ENCODE measurements at places on chromosomes 4 and X.
A peak's percentile ranks its signal among the peaks of the same experiment; 100 is the strongest.

DNA sequence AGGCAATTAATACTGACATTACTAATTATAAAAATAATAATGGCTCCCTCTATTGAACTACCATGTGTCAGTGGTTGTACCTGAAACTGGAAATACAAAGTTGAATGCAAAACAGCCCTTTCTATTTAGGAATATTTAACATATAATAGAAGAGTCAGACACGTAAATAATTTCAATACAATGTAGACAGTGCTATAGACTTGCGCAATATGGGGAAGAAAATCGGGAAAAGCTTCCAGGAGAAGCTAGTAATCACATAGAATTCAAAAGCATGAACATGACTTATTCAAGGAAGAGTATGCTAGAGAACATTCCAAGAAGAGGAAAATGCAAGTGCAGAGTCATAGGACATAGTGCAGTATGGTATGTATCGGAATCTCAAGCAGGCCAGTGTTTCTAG is 408.9 kb upstream of the FTHL17 start:
- no peak for DNase-seq

DNA sequence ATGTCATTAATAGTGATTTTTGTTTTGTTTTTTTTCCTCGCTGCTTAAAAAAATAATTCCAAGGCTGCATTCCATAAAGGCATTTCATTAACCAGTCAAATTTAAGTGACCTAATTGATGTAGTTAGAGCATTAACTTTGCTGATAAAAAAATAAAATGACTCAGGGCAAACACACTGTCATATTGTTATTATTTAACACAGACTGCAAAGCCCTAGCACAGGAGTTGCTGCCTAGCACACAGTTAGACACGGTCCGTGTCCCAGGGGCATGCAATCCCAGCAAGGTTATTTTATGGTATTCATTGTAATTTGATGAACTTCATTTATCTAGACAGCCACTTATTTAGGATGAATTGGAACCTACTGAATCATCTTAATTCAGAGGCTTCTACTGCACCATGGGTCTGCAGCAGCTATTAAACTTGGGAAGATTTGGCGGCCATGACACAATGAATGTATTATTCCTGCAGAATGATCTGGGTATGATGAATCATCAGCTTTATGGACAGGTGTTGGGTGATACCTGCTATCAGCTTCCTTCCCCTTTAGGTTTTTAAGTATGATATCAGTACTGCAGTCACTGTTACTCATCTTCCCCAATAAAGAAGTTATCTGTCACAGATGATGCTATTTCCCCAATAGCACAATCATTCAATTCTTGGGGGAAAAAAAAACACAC is 182.7 kb downstream of the PPARGC1A start:
- no peak for DNase-seq

DNA sequence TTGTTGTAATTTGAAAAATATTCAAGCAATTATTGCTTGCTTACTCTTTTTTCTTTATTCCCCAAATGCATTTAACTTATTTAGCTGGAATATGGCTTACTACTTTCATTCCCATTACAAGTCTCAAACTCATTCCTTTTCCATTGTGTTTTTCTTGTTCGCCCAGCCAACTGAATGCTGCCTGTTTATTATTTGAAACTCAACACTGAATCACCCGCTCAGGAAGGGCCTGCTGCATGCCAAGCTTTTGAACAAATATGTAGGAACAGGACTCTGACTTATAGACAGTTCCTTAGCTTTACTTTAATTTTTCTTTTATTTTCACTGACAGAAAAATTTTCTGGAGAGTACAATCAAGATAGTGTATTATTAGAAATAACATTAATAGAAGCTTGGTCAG is 12.9 kb downstream of the PCDH18 start:
- no peak for DNase-seq

DNA sequence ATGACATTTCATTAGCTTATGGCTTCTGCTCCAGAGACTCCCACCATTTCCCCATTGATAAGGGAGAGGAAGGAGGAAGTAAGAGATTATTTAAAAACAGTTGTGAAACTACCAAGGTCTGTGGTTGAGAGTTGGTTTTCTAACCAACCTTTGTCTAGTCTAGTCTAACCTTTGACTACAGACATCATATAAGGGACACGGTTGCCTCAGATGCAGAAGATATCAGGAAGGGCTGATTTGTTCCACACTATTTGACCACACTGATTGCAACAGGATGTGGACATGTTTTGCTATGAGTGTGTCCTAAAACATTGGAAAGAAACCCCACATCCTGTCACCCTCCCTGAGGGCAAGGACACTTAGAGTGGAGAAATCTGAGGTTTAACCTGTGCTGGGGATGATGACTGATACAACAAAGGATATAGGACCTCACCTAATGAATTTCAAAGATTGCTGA is 53.0 kb downstream of the COQ2 start:
- peak; percentile 30 for DNase-seq

DNA sequence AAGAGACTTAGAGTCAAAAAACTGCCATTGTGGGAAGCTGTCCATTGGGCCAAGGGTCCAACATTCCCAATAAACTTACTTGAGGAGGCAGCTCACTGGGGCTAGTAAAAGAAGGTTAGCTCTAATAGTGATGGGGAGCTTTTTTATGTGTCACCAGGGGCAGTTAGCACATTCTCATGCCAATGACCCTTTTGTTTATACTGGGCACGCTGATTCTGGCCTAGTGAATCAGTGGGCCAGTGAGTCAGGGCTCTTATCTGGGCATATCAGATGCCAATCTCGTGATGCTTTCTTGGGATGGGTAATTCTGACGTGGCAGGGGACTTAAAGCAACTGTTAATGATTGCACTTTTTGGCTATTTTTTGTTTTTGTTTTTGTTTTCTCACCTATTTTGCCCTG is 27.8 kb downstream of the TCEAL1 start:
- no peak for DNase-seq

DNA sequence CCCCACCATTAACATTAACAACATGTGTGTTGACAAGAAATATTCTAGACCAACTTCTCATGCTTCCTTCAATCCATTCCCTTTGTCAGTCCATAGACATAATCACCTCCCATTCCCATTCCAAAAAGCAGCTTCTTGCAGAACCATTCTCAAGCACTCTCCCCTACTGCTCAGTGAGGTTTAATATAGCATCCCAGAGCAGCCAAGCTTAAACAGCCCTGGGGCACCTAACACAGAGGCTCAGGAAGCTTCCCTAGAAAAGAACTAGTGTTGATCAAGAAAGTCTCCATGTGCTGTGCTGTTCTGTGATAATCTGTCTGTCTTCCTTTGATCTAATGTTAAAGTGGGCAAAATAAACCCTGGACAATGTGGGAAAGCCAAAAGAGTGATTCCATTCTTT is 174.2 kb upstream of the NOCT start:
- no peak for DNase-seq
